Heart left ventricle (tissue), 16 donors: ENCODE measurements at places on chromosomes 13 and 19. TPM values are rescaled to one million over a fixed set of nuclear protein-coding genes. Genes with fewer than 3 reads are reported as not detected.

RFPL4A gene
- total RNA-seq = not detected

SOX1 gene
- not detected for total RNA-seq

DIAPH3 gene
- total RNA-seq = 0.22 TPM

TPGS1 gene
- 11.3 TPM for total RNA-seq

DNA sequence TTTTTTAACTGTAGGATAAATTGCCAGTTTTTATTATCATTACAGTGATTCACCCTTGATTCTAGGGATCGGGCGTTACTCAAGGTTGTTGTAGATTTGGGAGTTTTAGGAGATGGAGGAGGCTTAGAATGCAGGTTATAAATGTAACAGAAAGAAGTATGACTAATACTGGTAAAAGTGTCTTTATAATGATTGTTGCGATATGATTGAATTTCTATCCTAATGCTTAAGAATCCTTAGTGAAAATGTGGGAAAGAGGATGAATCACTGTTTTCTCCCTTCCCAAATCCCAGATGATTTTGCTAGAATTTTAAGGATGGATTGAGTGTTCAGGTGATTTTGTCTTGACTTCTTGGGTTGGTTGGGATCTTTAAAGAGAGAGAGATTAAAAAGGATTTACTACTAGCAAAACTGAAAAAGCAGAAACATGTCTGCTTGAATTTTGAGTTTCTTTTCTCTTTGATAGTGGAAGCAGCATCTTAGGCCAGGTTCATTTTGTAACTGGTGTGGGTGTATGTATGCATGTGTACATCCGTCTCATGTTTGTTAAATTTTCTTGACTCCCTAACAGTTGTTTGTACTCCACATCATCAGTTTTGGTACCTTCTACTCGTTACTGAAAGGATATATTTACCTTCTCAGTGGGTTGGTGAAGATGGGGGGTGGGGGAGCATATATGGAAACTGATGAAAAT, 25.9 kb downstream of the ARHGAP35 start:
- peaks cover 15% of the 10 kb centered on the region for H3K4me1 ChIP-seq
- H3K27me3 ChIP-seq = no peaks in the 10 kb centered on the region
- no peak for DNase-seq
- H3K36me3 ChIP-seq = no peaks in the 10 kb centered on the region
- no peak overlapping the region for H3K27ac ChIP-seq
- no peak overlapping the region for H3K4me3 ChIP-seq

GRCh38 chr19:55447421-55448174, 4.5 kb upstream of the SHISA7 start:
- peaks cover 11% of the 10 kb centered on the region for H3K4me1 ChIP-seq
- H3K4me3 ChIP-seq = no peak overlapping the region
- no peaks in the 10 kb centered on the region for H3K36me3 ChIP-seq
- H3K27ac ChIP-seq = no peak overlapping the region
- peaks cover 43% of the 10 kb centered on the region for H3K27me3 ChIP-seq
- peak; percentile 60 for DNase-seq

- no peak overlapping the region for H3K4me3 ChIP-seq
- no peaks in the 10 kb centered on the region for H3K36me3 ChIP-seq
- H3K27ac ChIP-seq = no peak overlapping the region
- no peaks in the 10 kb centered on the region for H3K27me3 ChIP-seq
- DNase-seq = no peak
Observed at GRCh38 chr13:97280478-97280877, 58.3 kb downstream of the MBNL2 start.

DNA sequence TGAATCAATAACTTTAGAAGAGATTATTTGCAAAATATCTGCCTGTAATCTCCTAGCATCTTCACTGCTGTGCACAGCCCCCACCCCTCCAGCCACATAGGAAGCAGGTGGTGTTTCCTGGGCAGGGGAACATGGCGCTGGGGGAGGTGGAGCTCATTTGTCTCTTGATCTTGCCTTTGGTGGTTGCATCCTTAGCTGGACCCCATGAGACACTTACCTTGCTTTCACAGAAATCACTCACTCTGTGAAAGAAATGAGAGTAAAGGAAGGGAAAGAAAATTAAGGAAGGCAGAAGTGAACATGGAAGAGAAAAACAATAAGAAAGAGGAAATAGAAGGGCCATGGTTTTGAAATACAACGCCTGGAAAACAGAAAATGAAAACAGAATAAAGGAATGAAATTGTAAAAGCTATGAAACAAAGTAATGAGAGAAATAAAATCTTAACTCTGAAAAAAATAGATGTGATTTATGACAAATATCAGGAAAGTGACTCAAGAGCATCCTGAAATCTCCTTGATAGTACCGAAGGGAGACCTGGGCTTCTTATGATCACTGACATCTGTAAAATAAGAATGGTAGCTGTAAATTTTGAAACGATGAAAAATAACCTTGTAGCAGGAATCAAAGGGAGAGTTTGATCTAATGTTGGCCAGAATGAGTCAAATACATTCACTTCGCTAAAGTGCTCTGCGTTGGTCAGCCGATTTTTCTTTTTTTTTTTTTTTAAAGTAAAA, 17.2 kb upstream of the RNASEH2B start:
- H3K27me3 ChIP-seq = no peaks in the 10 kb centered on the region
- H3K27ac ChIP-seq = no peak overlapping the region
- H3K4me1 ChIP-seq = no peaks in the 10 kb centered on the region

DNA sequence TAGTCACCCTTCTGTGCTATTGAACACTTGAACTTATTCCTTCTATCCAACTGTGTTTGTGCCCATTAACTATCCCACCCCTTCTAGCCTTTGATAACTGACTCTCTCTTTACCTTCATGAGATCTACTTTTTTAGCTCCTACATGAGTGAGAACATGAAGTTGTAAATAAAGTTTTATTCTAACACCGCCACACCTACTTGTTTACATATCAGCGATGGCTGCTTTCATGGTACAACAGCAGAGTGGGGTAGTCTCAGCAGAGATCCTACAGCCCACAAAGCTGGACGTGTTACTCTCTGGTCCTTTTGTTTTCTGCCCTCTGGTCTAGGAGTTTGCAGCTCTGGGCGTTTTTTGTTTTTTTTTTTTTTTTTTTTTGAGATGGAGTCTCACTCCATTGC, 23.7 kb downstream of the VSTM1 start:
- no peaks in the 10 kb centered on the region for H3K4me1 ChIP-seq
- H3K4me3 ChIP-seq = no peak overlapping the region
- H3K27me3 ChIP-seq = peaks cover 1% of the 10 kb centered on the region
- no peaks in the 10 kb centered on the region for H3K36me3 ChIP-seq

DNA sequence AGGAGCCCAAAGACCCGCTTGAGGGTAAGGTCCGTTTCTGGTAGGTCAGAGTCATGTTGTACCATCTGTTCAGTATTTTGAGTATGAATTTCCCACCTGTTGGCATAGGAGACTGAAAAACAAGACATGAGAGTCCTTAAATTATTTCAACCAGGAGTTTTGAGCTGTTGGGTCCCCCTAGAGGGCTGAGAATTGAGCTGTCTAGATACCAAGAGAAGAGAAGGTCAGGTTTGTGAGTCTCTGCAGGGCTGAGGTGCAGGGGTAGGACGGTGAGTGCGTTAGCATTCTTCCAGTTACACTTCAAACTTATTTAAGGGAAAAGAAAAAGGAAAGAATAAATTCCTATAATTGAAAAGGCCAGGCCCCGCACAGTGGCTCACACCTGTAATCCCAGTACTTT, 5.0 kb downstream of the CBLC start:
- H3K27ac ChIP-seq = no peak overlapping the region
- peaks cover 4% of the 10 kb centered on the region for H3K27me3 ChIP-seq
- DNase-seq = no peak

GRCh38 chr13:64934569-64935362, 2295.4 kb downstream of the PCDH9 start:
- H3K36me3 ChIP-seq = no peaks in the 10 kb centered on the region
- no peak overlapping the region for H3K27ac ChIP-seq
- no peak overlapping the region for H3K4me3 ChIP-seq
